ENCODE measurements at places on chromosomes 7 and 10. TPM values are rescaled to one million over a fixed set of nuclear protein-coding genes. Genes with fewer than 3 reads are reported as not detected.

STEAP1B gene
- total RNA-seq: 21.1 TPM

TEX36 gene
- not detected for total RNA-seq

HGF gene
- total RNA-seq: 50.9 TPM

CAV2 gene
- 217 TPM for total RNA-seq

FAM180A gene
- total RNA-seq: 1.4 TPM

TMED4 gene
- total RNA-seq: 68.0 TPM
